Stimulated activated CD4-positive, alpha-beta T cell treated with anti-CD3 and anti-CD28 coated beads, Interleukin-12 subunit alpha, Interleukin-12 subunit beta, amount 100 ng/mL, for 24 hours (primary cell): ENCODE measurements at places on chromosomes 4 and X.

- DNase-seq, result no peak
Measured at GRCh38 chr4:2637956-2638552, 101.6 kb downstream of the FAM193A start.

DNA sequence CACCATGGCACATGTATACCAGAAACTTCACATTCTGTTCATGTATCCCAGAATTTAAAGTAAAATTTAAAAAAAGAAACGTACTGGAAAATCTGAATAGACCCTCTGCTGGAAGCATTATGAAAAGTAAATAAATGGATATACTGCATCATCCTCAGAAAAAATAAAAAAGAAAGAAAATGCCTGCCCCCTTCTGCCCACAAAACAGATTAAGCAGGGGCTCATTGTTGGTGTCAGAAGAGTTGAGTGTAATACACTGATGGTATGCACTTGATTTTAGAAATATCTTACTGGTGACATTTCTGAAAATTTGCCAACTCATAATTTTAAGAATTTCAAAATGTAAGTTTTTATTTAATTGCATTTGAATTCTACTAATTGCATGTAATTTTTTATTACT, 77.8 kb downstream of the LRP2BP start:
- DNase-seq, result no peak

- no peak for DNase-seq
Measured at GRCh38 chrX:67720344-67720743, 176.5 kb downstream of the AR start.

DNA sequence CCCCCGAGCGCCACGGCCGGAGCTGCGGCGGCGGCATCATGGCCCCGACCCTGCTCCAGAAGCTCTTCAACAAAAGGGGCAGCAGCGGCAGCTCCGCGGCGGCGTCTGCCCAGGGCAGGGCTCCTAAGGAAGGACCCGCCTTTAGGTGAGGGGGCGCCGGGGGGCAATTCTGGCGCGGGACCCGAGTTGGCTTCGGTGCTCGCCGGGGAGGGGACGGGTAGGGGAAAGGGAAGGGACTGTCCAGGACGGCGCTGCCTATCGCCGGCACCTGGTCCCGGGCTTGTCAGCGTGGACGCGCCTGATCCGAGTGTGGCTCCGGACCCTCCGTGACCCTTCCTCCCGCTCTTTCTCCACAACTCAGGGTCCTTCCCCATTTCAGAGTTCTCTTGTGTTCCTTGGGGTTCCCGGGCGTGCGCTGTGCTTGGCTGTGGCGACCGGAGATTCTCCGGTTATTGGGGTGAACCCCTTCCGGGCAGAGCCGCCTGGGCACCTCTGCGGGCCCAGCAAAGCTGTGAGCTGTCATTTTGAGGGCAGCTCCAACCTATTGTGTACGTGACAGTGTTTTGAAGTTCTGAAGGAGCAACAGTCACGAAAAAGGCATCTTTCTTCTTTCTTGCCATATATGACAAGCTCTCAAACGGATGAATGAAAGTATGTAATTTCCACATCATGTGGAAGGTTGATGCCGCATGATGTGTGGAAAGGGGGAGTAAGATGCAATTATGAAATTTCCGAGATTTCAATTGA, 522 bp downstream of the FNIP2 start:
- DNase-seq, result no peak

- DNase-seq, result no peak
Measured at GRCh38 chr4:112944006-112944405, 105.4 kb upstream of the ANK2 start.

DNA sequence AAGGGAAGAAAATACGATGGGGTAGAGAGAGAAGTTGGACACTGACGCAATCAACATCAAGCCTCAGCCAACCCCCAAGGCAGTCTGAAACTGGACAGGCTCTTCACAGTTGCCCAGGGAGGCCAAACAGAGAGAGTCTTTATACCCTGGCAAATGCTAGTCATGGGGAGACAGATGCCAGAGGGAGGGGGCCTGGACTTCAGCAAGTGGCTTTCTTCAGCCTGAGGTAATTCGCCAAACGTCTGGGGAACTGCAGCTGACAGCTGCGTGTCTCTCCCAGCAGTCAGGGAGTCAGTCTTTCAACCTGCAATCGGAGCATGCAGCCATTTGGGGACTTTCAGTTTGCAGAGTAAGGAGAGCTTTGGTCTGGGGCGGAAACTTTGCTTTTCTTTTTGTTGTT, 521.6 kb downstream of the TRIML1 start:
- DNase-seq, result no peak

DNA sequence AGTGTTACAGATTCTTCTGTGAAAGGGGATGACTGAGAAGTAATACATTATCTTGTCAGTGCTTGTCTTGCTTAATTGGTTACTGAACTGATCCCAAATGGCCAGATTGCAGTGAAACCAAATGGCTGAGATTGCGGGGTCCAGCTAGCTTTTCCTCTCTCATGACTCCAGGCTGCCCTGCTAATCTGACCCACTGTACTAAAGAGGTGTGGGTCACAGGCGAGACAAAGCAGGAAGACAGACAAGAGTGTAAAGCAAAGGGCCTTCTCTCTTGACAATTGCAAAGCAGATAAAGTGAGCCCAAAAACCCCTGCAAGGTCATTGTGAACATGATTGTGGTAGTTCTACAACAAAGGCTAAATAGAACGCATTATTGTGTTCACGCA, 2.1 kb downstream of the TMEM150C start:
- no peak for DNase-seq

- DNase-seq, result no peak
Measured at GRCh38 chr4:45072981-45073380, 346.6 kb upstream of the GNPDA2 start.

- DNase-seq, result no peak
Measured at GRCh38 chrX:75115707-75116413, 40.2 kb downstream of the ABCB7 start.

DNA sequence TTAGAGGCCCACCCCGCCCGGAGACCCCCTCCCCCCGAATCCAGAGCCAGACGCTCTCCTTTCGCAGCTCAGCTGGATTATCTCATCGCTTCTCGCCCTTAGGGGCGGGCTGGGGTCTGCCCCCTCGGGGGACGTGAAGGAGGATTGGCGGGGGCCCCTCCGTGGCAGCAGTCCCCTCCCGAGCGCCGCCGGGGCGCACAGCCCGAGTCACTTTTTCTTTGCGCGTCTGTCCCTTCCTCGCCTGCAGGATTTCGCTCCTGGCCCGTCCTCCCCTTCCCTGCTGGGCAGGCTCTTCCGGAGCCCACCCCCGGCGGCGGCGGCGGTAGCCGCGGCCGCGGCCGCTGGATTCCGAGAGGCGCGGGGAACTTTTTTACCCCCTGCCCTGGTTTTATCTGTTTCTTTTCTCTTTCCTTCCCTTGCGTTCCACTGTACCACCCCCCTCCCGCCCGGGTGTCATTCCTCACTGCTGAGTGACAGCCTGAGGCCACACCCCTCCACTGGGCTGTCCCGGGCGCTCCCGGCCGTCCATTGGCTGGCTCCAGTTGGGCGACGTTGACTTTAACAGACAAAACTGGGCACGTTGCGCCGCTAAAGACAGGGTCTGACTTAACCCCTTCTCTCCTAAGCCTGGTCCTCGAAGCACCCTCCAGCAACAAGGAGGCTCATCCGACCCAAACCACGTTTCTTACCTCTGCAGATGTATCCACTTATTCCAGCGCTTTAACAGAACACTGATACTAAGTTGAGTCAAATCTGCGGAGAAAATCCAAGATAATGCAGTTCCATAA, 492 bp upstream of the NKX3-2 start:
- DNase-seq, result peak; percentile 60

GRCh38 chrX:13005661-13006473, 31.0 kb downstream of the TMSB4X start:
- DNase-seq, result no peak

DNA sequence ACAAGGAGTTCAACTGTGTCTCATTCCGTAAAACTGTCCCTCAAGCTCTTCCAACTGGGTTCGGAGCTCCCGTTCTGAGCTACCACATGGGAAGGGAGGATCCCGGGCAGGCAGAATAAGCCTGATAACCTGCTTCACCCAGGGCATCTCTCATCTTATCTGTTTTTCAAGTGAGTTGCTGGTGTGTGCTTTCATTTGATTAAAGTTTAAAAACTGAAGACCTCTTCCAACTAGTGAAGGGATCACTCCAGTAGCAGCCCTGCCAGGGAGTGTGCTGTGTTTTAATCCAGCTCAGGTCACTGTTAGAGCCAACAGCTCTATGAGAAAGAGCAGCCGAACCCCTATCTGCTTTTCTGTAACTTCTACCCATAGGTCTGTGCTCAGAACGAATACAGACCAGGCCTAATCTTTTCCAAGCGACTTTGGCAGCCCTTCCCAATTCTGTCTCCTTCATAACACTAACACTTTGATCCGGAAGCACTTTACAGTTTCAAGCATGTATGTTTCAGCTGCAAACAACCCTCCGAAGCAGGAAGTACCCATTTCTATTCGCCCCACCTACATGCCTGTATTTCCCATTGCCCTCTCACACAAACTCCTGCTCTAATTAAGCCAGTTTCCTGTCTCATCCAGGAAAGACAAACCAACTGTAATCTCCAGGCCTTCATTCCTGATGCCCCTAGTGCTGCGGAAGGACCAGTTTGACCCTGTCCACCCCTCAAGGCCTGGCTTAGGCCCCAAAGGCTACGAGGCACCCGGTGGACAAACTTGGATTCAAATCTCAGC, 60.9 kb downstream of the IRF2 start:
- no peak for DNase-seq

DNA sequence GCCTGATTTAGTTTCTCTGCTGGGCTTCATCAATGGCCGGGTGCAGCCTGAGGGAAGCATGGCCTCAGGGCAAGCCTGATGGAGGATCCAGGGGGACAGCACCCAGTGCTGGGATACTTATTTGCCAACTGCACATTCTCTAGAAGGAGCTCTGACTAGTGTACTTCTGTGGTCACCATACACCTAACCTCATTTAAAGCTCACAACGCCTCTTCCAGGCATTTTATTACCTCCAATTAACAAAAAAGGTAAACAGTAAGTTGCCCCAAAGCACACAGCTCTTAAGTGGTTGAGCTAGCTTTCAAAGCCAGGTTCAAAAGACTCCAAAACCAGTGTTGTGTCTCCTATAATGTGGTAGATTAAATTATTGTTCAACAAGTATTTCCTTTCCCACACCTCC, 26.8 kb upstream of the ATXN3L start:
- no peak for DNase-seq

- DNase-seq, result no peak
Measured at GRCh38 chrX:100658941-100659381, 15.0 kb downstream of the SRPX2 start.

DNA sequence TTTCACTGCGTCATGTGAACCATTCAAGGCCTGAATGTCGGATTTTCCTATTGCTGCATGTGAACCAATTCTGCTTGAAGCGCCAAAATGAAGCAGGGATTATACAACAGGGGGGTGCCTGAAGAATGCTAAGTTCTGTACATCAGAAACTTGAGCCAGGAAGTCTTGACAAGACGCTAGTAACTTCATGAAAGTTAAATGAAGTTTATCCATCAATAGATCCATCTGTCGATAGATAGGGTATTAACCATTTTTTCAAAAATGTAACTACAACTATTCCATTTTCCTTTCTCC, 590 bp upstream of the NAF1 start:
- DNase-seq, result no peak

DNA sequence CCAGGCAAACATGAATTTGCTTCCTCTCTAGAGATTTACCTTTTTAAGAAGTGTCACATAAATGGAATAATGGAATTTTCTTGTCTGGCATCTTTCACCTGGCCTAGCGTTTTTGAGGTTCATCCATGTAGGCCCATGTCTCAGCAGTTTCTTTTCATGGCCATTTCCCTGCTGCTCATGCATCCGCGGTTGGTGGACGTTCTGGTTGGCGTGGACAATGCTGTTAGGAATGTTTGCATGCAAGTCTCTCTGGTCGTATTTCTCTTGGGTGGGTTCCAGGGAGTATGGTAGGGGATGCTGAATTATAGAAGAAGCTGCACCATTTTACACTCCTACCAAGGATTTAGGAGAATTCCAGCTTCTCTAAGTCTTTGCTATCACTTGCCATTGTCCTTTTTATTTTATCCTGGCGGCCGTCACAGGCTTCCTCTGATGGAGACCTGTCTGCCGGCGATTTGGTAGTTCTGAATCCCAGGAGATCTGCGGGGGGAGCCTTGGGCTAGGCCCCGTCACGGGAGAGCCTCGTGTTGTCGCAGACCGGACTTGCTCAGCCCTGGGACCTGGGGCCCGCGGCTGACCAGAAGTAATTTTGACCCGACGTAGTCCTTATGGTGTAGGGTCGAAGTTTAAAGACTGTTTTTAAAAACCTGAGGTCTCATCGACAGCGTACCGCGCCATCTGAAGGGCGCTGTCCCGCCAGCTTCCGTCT, 56.9 kb upstream of the TADA2B start:
- DNase-seq, result no peak

DNA sequence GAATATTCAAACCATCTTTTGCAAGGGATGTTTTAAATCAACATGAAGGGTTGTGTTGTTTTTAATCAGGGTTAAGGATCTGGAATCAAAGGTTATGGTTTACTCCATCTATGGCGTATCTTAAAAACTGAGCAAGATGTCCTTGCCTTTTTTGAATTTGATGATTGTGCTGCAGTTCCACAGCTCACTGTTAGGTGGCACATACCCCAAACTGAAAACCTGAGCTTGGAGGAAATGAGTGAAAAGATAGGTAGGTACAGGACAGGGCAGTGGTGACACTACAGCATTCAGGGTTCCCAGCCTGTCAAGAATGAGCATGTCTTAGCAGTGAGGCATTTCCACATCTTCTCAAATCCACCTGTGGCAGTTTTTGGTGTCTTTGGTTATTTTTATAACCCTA, 13.1 kb upstream of the EOLA1 start:
- no peak for DNase-seq

DNA sequence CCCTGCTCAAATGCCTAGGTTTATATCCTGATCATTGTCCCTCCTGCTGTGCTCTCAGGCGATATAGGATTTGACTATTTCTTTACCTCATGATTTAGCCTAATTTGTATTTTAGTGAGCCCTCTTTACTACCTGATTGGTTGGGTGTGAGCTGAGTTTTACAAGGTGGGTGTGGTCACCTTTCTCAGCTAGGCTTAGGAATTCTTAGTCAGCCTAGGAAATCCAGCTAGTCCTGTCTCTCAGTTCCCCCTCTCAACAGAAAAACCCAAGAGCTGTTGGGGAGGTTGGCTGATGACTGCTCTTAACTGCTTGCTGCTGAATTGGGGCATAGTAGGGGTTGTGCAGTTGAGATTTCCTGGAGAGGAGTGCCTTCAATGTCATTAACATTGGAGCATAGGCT, 100.5 kb upstream of the AADAT start:
- no peak for DNase-seq
